ENCODE measurements at places on chromosomes 16 and 17.
A peak's percentile ranks its signal among the peaks of the same experiment; 100 is the strongest.

DNA sequence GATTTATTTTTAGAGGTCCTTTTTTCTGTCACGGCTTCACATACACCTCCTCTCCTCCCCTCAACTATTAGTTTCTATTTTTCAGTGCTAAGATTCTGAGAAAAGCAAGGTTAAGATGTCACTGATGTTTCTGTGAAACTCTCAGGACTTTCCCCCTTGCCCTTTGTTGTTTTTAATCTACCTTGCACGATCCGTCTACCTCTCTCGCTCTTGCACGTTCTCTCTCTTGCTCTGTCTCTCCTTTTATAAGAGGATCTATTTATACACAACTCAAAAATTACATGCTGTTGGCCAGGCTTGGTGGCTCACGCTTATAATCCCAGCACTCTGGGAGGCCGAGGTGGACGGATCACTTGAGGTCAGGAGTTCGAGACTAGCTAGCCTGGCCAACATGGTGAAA lies 43.6 kb downstream of the RPA1 start:
- no peaks in the 10 kb centered on the region for H3K27me3 ChIP-seq
- peak; percentile 29 for DNase-seq
- H3K36me3 ChIP-seq: peaks cover 59% of the 10 kb centered on the region
- H3K27ac ChIP-seq: peak overlapping the region; percentile 89
- peaks cover 58% of the 10 kb centered on the region for H3K4me1 ChIP-seq

- peaks cover 1% of the 10 kb centered on the region for H3K4me1 ChIP-seq
- no peaks in the 10 kb centered on the region for H3K36me3 ChIP-seq
- no peak for DNase-seq
- H3K27ac ChIP-seq: no peak overlapping the region
These were observed 59.7 kb upstream of the TNRC6C start for GRCh38 chr17:77898521-77899434.

GRCh38 chr17:15247891-15248529 lies 17.1 kb downstream of the PMP22 start:
- peaks cover 7% of the 10 kb centered on the region for H3K27me3 ChIP-seq
- H3K4me1 ChIP-seq: no peaks in the 10 kb centered on the region
- DNase-seq: no peak
- H3K36me3 ChIP-seq: no peaks in the 10 kb centered on the region

DNA sequence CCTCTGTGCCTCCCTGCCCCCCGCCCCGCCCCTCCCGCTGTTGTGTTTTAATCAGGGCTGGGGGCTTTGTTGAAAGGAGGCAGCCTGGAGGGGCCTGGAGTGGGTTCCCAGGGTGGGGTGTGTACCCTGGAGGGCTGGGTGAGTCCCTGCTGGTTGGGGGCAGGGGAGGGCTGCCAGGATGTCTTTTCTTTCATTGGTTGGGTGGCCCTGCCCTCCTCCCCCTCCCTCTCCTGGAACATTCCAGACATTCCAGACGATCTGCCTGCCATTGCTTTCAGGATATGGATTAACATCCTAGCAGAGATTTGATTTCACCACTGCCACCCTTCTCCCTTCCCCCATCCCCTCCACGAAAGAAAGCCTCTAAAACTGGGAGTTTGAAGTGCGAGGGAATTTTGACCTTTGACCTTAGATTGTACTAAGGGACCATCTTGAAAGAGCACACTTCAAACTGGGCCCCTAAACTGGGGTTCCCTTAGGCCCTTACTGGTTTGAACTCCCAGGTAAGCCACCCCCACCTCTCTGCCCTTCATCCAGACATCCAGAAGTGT lies 25.3 kb downstream of the IGF2BP1 start:
- H3K4me3 ChIP-seq: no peak overlapping the region
- H3K27ac ChIP-seq: no peak overlapping the region
- peaks cover 4% of the 10 kb centered on the region for H3K27me3 ChIP-seq
- DNase-seq: no peak

- H3K4me3 ChIP-seq: no peak overlapping the region
- no peak overlapping the region for H3K27ac ChIP-seq
- no peak for DNase-seq
- H3K4me1 ChIP-seq: no peaks in the 10 kb centered on the region
- no peaks in the 10 kb centered on the region for H3K36me3 ChIP-seq
These were observed 19.5 kb downstream of the TEKT5 start for GRCh38 chr16:10675216-10675615.

GRCh38 chr16:50743581-50744225 lies 1.8 kb downstream of the CYLD start:
- H3K27ac ChIP-seq: peak overlapping the region; percentile 94
- peaks cover 48% of the 10 kb centered on the region for H3K36me3 ChIP-seq
- DNase-seq: no peak
- H3K27me3 ChIP-seq: no peaks in the 10 kb centered on the region
- H3K4me1 ChIP-seq: peaks cover 46% of the 10 kb centered on the region

DNA sequence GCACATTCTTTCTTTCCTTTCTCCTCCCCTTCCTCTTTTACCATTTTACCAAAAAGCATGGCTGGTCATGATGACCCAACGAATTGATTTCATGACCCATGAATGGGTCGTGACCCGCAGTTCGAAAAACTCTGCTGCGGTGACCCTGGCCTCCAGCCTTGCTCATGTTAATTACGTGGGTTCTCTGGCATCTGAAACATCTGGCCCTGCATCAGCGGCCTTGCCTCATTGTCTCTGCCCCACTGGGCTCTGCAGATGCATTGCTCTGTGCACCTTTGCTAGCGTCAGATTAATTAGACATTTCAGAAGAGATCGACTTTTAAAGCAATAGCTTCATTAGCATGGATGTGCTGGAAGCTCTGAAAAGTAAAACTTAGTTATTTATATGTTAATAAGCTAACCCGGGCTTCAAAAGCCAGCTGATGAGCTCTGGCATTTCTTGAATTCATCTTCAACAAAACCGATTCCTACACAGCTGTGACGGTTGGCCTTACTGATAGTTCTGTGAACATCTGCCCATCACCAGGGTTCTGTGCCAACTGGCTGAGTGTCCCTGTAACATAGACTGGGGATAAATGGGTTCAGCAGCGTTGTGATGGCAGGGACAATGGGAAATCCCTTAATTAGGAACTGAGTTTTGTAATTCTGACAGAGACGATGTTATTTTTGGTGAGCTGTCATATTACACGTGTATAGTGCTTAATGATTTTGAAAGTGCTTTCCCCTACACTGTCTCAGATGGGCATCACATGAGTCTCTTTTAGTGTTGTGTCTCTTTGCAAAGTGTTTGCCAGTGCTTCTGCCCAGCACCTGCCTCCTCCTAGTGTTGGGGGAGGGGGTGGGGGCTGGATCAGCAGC lies 225.9 kb upstream of the EEF2KMT start:
- DNase-seq: no peak
- no peaks in the 10 kb centered on the region for H3K36me3 ChIP-seq
- no peaks in the 10 kb centered on the region for H3K27me3 ChIP-seq
- H3K4me3 ChIP-seq: no peak overlapping the region

DNA sequence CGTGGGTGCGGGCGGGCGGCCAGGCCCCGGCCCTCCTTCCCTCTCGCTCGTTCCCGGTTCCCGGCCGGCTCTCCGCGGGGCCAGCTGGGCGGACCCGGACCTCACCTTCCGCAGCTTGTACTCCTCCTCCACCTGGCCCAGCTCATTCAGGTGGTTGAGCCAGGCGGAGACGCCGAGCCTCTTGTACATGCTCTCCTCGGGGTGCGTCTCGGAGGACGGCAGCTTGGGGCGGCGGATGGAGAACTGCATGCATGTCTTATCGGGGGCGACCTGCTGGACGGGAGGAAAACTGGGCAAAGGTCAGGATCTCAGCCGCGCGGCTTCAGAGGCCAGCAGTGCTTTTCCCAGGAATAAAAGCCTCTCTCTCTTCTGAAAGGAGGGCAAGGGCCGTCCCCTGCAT lies 85.4 kb downstream of the TBC1D16 start:
- no peaks in the 10 kb centered on the region for H3K36me3 ChIP-seq
- DNase-seq: no peak
- H3K27ac ChIP-seq: no peak overlapping the region
- H3K4me3 ChIP-seq: no peak overlapping the region
- no peaks in the 10 kb centered on the region for H3K27me3 ChIP-seq
- no peaks in the 10 kb centered on the region for H3K4me1 ChIP-seq

- H3K27me3 ChIP-seq: no peaks in the 10 kb centered on the region
- no peak overlapping the region for H3K27ac ChIP-seq
- no peaks in the 10 kb centered on the region for H3K36me3 ChIP-seq
- H3K4me3 ChIP-seq: no peak overlapping the region
- H3K4me1 ChIP-seq: no peaks in the 10 kb centered on the region
These were observed 557.4 kb upstream of the ZFHX3 start for GRCh38 chr16:73605309-73605708.

DNA sequence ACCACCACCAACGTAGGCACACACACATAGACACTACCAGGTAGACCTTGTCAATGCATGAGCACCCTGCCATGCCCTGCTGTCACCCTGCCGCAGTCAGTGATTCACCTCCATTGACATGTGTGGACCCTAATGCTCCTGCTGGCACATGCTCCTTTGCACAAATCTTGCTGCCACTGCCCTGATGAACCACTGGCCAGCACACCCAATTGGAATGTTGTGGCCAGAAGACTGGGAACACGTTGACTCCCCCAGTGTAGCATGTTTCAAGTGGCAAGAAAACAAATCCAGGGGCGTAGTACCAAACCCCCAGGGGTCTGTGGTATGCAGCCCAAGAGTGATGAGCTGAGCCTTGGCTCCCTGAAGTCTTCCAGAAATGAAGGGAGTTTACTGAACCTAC lies 486.4 kb upstream of the KIF2B start:
- H3K4me1 ChIP-seq: no peaks in the 10 kb centered on the region
- no peak for DNase-seq
- H3K27ac ChIP-seq: no peak overlapping the region
- H3K4me3 ChIP-seq: no peak overlapping the region

DNA sequence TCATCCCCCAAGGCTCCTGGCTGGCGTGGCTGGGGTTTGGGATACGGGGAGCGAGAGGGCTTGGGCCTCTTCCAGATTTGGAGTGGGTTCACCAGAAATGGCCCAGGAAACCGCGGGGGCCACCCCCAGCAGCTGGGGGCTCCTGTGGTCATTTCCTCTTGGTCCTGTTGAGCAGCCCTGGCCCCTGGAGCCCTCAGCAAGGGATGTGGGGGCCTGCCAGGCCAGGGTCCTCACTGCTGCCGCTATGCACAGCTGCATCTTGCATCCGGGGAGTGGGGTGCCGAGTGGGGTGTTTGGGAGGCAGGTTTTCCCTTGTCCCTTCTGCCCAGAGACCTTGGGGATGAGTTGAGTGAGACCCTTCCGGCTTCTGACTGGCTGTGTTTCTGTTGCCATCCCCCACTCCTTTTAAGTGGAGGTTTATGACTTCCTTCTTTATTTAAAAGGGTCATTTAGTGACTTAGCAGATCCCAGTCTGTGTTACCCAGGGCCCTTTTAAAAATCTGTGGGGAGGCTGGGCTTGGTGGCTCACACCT lies 319.8 kb downstream of the SEC14L1 start:
- H3K4me3 ChIP-seq: peak overlapping the region; percentile 96
- no peaks in the 10 kb centered on the region for H3K27me3 ChIP-seq
- peak overlapping the region; percentile 98 for H3K27ac ChIP-seq
- peaks cover 80% of the 10 kb centered on the region for H3K4me1 ChIP-seq
- H3K36me3 ChIP-seq: peaks cover 53% of the 10 kb centered on the region

GRCh38 chr16:57802341-57803133 lies at the start of gene KIFC3:
TSS of gene KIFC3 (minus strand) at chr16:57802491. CDS start at chr16:57798243, 4,248 bp downstream.
- no peaks in the 10 kb centered on the region for H3K36me3 ChIP-seq
- peak; percentile 71 for DNase-seq
- peaks cover 66% of the 10 kb centered on the region for H3K27me3 ChIP-seq
- peaks cover 21% of the 10 kb centered on the region for H3K4me1 ChIP-seq
- H3K27ac ChIP-seq: peak within 1 kb of the TSS; percentile 73
- H3K4me3 ChIP-seq: peak within 1 kb of the TSS; percentile 87

DNA sequence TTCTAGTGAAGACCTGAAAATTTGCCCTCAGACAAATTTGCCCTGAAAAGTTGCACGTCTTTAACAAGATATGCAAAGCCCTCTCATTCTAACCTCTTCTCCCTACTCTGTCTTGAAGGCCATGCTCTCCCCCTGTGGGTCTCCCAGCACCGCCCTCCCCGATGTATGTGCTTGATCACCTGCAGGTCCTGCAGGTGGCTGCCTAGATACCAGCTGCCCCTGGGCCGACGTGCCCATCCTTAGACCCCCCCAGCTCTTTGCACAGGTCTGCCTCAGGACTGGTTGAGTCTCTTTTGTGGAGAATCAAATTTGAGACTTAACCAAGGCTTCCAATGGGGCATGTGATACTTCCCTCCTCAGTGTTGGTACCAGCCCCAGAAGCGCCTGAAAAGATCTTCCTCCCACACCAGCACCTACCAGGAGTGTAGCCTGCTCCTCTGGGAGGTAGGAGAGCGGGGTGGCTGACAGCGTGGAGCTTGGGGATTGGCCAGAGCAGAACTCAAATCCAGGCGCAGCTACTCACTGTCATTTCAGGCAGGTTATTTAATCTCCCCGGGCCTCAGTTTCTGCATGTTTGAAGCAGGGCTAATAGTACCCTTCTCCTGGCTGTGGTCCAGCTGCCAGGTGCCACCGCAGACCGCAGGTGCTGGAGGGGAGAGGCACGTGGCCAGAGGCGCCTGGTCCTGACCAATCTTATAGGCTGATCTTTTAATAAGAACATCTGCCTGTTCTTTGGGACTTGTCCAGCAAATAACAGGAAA lies 4.5 kb upstream of the MRPL38 start:
- no peaks in the 10 kb centered on the region for H3K36me3 ChIP-seq
- H3K4me1 ChIP-seq: peaks cover 14% of the 10 kb centered on the region
- no peaks in the 10 kb centered on the region for H3K27me3 ChIP-seq
- DNase-seq: no peak

DNA sequence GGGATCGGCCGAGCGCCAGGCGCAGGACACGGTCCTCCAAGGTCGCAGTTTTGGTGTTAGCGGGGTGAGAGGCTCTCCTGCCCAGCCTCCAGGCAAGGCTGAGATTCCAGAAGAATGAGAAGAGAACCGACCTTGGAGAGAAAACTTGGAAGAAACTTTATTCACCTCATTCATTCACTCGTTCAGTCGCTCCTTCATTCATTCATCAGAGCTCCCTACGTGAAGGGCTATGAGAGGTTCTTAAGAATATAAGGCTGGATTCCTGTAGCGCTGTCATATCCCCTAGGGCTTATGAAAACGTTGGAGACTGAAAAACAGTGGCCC lies 991 bp upstream of the MYH10 start:
- peaks cover 7% of the 10 kb centered on the region for H3K4me1 ChIP-seq
- DNase-seq: no peak
- no peaks in the 10 kb centered on the region for H3K36me3 ChIP-seq
- peak overlapping the region; percentile 71 for H3K4me3 ChIP-seq
- no peak overlapping the region for H3K27ac ChIP-seq

GRCh38 chr17:38617074-38617860 lies 11.5 kb upstream of the SRCIN1 start:
- no peaks in the 10 kb centered on the region for H3K4me1 ChIP-seq
- no peak for DNase-seq
- peaks cover 18% of the 10 kb centered on the region for H3K27me3 ChIP-seq
- no peak overlapping the region for H3K4me3 ChIP-seq
- H3K36me3 ChIP-seq: no peaks in the 10 kb centered on the region
- H3K27ac ChIP-seq: no peak overlapping the region

GRCh38 chr16:89444728-89445127 lies 45.6 kb downstream of the ANKRD11 start:
- H3K27ac ChIP-seq: no peak overlapping the region
- peaks cover 6% of the 10 kb centered on the region for H3K36me3 ChIP-seq
- peaks cover 80% of the 10 kb centered on the region for H3K4me1 ChIP-seq
- DNase-seq: no peak
- no peak overlapping the region for H3K4me3 ChIP-seq

GRCh38 chr17:31584438-31585279 lies 193.2 kb downstream of the RAB11FIP4 start:
- DNase-seq: no peak
- no peaks in the 10 kb centered on the region for H3K36me3 ChIP-seq
- no peak overlapping the region for H3K4me3 ChIP-seq
- peaks cover 4% of the 10 kb centered on the region for H3K4me1 ChIP-seq
- no peaks in the 10 kb centered on the region for H3K27me3 ChIP-seq
- H3K27ac ChIP-seq: no peak overlapping the region

GRCh38 chr17:13194887-13195286 lies 177.1 kb upstream of the ELAC2 start:
- no peaks in the 10 kb centered on the region for H3K27me3 ChIP-seq
- no peak overlapping the region for H3K27ac ChIP-seq
- H3K4me3 ChIP-seq: no peak overlapping the region
- H3K36me3 ChIP-seq: no peaks in the 10 kb centered on the region
- H3K4me1 ChIP-seq: no peaks in the 10 kb centered on the region

All from T-helper 2 cell treated with Interferon-gamma antibody and Interleukin-4, amounts not matched to agents 5 μg/mL and 100 μg/mL, for 36 hours (primary cell).